Stimulated activated CD4-positive, alpha-beta T cell treated with anti-CD3 and anti-CD28 coated beads, Interleukin-2, amount 100 ng/mL, for 24 hours (primary cell): ENCODE measurements at places on chromosomes 1 and 21.
A peak's percentile ranks its signal among the peaks of the same experiment; 100 is the strongest.

- no peak for DNase-seq
These were observed 86.1 kb downstream of the BACH1 start for GRCh38 chr21:29384683-29385359.

DNA sequence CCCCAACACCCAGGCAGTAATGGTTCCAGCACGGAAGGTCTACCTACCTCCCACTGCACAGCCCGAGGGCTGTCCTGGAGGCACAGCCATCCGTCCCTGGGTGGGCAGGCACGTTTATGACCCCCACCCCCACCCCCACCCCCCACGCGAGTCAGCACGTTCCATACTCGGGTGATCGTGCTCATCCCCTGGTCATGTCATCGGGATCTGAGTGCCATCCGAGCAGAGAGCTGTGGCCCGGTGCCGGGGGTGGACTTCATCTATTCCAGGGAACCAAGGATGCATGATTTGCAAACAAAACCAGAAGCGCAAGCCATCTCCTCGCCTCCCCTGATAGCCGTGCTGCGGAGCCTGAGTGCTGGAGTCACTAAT lies 1.1 kb downstream of the TSPEAR start:
- no peak for DNase-seq

DNA sequence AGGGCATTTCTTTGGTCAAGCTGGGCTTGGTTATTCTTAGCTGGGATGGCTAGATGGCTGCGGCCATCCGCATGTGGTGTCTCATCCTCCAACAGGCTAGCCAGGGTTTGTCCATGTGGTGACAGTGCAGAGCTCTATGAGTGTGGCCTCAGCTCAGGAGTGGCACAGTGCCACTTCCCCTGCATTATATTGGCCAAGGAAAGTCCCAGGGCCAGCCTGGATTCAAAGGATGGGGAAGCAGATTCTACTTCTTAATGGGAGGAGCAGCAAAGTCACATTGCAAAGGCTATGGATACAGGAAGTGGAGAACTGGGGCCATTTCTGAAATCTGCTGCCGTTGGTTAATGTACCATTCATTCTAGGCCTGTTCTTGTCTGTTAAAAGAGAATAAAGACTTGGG lies 34.4 kb downstream of the STUM start:
- no peak for DNase-seq

- DNase-seq, result no peak
These were observed 16.4 kb downstream of the CNIH4 start for GRCh38 chr1:224373008-224373590.

- DNase-seq, result no peak
These were observed 38.0 kb downstream of the RASSF5 start for GRCh38 chr1:206545351-206545750.

DNA sequence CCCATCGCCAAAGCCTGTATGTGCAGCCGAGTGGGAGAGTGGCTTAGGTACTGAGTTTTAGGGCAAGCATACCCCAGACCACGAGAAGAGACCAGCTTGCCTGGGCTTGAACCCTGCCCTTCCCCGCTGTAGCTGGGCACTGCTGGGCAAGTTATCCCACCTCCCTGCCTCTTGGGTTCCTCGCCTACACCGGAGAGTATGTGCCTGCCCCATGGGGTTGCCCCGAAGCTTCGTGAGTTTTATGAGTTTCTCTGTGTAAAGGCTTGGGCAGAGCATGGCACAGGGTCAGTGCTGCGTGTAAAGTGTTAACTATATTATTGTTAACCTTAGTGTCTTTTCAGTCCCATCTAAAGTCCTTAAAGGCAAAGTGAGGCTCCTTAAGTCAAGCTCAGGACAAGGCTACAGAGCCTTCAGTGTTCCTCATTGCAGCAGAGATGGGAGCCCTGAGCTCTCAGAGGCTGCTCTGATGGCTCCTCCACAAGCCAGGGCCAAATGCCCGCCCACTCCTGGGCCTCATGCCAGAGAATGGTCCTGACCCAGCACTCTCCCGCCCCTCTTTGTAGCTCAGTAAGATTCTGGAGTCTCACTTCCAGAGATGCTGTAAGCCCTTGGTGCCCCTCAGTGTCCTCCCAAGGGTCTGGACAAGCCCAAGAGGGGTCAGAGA lies 37.0 kb upstream of the KCNA10 start:
- no peak for DNase-seq

- DNase-seq, result no peak
These were observed 190.0 kb upstream of the ARHGEF16 start for GRCh38 chr1:3264456-3264855.

DNA sequence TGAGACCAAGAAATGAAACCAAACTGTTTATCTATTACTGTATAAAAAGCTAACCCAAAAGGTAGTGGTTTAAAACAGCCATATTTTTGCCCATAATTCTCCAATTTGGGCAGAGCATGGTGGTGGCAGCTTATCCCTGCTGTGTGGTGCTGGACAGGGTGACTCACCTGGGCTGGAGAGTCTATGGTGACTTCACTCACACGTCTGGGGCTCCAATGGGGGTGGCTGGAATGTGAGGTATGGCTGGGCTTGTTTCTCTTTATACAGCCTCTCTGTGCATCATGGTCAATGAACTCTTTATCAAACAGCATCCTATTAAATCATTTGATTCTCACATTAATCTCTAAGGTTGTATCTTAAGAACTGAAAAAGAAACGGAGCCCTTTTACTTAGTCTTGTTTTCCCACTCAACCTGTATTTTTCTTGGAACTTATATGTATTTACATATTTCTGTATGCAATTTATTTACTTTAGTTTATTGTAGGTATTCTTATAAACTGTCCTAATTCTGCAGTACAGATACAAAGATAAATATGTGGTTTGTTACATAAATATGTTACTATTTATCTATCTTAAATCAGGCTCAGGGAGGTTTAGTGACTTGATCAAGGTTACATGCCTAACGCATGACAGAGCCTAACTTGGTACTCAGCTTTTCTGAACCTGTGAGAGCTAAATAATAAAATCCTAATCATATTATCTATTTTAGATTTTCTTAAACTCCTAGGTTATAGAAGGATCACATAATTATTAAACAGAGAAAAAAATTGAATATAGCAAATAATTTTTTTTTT lies 37.5 kb upstream of the WLS start:
- no peak for DNase-seq

GRCh38 chr1:85865213-85865612 lies 157.0 kb upstream of the ZNHIT6 start:
- no peak for DNase-seq

GRCh38 chr21:23612210-23612609 lies 1995.1 kb downstream of the MRPL39 start:
- DNase-seq, result no peak

DNA sequence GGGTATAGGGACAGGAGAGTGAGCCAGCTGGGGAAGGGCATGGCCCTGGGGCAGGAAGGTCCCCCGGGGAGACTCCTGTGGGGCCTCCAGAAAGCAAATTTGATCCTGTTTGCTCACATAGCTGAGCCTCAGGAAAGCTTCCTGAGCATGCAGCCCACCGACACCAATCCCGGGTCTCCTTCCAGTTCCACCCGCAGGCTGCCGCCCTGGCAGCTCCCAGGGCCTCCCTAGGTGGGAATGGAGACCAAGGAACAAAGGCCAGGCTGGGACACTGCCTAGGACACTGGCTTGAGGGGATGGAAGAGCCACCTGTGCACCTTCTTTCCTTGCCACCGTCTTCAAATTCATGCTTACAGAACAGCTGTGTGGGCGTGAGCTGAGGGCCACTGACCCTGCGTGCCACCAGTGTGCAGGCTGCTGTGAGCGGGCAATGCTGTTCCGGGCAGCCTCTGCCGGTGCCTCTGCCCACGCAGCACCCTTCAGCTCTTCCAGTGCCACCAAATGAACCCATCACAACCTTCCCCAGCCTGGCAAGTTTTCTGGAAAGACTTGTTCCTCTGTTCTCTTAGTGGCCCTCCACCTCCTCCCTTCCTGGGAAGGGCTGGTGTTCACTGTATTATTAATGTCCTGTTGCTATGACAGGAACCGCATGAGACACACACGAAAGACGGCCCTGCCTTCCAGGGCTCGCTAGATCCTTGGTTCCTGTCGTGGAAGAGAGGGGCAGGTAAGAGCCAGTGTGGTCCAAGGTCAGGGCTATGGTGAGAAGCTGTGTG lies 53.6 kb downstream of the ACBD3 start:
- DNase-seq, result no peak

GRCh38 chr21:36695671-36696389 lies 3.1 kb upstream of the SIM2 start:
- no peak for DNase-seq

DNA sequence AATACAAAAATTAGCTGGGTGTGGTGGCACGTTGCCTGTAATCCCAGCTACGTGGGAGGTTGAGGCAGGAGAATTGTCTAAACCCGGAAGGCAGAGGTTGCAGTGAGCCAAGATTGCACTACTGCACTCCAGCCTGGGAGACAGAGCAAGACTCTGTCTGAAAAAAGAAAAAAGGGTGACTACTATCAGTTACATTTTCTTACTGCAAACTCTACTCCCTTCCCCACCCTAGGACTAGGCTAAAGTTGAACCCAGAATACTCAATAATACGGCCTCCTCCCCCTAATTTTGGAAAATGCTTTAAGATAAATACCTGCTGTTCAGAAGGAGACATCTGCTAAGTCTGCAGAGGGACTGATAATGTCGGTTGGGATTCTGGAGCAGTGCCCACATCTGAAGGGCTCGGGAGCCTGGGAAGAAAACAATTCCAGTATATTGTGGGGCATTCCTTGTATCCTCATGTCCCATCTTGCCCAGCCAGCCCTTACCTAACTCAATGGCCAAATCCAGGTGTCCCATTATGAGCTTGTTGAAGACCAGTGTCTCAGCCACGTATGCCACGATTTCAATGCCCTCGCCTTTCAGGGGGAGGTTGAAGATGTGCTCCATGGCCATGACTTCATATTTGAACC lies 89.7 kb downstream of the ADCY10 start:
- DNase-seq, result no peak

GRCh38 chr1:228777236-228777635 lies 42.0 kb downstream of the RHOU start:
- DNase-seq, result no peak

DNA sequence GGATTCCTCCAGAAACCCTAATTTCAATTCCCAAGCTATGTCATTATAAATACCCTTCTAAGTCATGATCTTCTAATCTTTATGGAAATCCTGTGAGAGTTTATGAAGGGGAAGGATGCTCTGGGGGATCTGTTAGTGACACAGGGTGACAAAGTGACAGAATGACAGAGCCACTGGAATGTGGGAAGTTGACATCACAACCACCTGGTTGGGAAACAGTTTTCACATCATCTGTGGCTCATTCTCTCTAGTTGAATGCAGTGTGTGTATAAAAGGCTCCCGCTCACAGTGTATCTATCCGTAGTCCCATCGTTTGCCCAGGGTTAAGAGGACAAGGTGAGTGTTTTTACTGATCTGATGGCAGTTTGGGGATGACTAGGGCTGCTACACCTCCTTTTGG lies at the start of gene LCE7A:
Gene LCE7A (plus strand): TSS at position 301 of the 400 bp plus-strand sequence. CDS start 702 bp downstream, outside the sequence.
- DNase-seq, result no peak

- DNase-seq, result no peak
These were observed 35.9 kb downstream of the HEATR1 start for GRCh38 chr1:236568285-236568894.

GRCh38 chr1:30378991-30379581 lies 344.3 kb downstream of the MATN1 start:
- DNase-seq, result no peak

GRCh38 chr1:100671601-100672000 lies 47.9 kb upstream of the VCAM1 start:
- DNase-seq, result no peak

GRCh38 chr1:23079025-23079424 lies 59.8 kb downstream of the KDM1A start:
- no peak for DNase-seq

DNA sequence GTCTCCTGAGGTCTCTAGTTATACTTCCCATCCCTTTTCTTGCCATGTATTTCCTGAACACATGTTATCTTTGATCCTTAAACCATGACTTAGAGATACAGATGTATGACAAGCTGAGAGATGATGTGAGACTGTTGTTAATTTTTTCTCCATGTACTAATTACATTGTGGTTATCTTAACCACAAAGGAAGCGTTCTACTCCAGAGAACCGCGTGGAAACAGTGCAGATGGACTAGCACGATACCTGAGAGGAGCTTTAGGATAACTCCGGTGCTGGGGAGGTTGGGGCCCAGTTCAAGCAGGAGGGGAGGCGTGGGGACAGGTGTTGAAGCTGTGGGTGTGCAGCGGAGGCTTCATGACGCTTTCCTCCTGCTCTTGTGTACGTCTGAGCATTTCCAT lies 17.5 kb downstream of the PDE9A start:
- no peak for DNase-seq

GRCh38 chr21:32782698-32783097 lies 11.1 kb upstream of the PAXBP1 start:
- DNase-seq, result no peak

- DNase-seq, result no peak
These were observed 7.4 kb upstream of the S100A10 start for GRCh38 chr1:152000964-152001630.

- DNase-seq, result no peak
These were observed 305.3 kb downstream of the TM2D1 start for GRCh38 chr1:61419657-61420056.

DNA sequence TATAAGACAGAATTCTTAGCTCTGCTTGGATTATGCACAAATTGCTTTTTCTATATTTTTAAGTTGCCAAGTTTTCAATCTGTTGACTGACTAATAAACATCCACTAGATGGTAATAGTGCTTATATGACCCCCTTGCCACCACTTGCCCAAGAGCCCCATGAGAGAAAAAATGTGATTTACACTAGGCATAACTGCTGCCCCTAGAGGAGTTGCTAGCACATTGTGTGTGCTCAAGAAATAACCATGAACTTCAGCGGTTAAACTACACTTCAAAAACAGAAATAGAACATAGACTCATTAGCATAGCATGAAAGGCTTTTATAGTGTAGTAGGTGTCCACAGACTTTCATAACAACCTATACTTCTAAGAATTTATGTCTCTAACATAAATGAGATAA lies 61.4 kb downstream of the BRINP3 start:
- no peak for DNase-seq

DNA sequence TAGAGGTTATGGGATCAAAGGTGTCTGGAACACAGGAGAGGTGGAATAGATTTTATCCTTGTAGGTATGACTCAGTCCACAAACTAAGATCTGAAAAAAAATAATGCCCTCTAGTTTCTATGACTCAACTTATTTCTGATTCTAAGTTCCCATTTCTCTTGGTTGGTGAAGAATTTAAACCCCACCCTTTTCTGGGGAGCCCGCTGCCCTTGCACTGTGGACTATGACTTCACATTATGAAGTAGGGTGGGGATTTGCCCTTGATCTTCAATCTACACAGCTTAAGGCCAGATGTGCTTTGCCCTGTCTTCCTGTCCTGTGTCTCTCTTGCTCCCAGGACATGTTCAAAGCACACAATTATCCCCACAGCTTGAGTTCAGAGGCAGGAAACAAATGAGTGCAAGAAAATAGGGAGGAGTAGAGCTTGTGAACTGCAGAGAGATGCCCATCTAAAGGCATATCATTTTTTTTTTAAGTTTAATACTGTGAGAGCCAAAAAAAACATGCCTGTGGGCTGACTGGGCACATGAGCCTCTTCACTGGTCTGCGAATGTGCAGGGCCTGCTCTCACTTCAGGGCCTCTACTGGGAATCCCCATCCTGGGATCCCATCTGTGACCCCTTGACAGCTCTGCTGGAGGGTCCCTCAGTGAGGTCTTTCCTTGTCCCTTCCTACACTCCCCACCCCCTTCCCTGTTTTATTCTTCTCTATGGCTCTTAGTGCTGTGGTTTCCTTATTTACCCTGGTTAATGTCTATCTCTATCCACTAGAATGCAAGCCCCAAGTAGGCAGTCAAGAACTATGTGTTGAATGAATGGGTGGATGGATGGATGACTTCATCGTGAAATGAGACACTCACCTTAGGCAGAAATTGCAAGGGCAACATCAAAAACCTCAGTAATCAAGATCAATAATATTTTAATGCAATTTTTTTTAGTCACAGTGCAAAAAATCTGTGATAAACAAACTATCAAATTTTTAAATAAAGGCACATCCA lies 61.5 kb downstream of the CD58 start:
- DNase-seq, result peak; percentile 45
